ENCODE measurements at places on chromosomes 1 and 21.

DNA sequence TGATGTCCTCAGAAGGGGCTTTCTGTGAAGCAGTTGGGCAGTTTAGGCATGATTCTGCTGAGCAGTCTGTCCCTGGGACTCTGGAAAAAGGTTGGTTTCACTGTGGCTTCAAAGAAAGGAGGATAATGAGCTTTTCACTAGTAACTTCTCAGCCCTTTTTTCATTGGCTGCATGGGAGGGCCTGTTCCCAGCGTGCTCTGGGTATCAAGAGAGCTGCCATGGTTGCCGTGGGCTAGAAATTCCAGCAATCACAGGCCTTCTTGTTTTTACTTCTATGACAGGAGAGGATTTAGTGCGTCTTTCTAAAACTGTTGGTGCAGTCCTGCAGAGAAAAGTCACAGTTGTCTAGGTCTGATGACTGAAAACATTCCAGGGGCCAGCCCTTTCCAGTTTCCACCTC is 7.2 kb downstream of the SZRD1 start:
- DNase-seq, result no peak

DNA sequence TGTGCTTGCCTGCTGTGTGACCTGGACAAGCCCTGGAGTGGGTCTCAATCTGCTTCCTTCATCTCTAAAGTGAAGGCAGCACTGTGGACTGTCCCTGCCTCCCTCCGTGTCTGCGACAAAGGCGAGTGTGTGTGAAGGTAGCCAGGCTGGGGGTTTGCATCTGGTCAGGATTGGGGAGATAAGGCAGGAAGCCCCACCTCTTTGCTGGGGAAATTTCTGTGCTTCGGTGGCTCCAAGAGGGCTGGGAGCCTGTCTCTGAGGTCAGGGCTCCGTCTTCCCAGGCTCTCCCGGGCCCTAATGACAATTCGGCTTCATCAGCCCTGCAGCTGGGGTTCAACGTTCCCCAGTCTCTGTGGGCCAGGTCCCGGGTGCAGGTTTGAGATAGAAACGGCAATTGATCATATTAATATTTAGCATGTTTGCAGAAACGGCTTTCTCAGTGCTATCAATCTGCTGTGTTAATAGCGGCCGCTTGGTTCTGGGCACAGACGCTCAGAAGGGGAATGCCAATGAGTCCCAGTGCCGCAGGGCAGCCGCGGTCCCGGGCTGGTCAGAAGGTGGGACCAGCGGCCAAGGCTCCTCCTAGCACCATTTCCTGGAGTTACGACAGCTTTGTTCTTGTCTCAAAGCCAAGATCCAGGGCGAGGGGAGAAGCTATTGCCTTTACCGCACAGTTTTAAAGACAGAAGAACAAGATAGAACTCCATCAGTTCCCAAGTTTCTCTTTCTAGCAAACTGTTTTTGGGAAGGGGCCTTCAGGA is 105.7 kb downstream of the PRDM16 start:
- no peak for DNase-seq

GRCh38 chr1:206591226-206591625 is 21.0 kb downstream of the EIF2D start:
- DNase-seq, result no peak

DNA sequence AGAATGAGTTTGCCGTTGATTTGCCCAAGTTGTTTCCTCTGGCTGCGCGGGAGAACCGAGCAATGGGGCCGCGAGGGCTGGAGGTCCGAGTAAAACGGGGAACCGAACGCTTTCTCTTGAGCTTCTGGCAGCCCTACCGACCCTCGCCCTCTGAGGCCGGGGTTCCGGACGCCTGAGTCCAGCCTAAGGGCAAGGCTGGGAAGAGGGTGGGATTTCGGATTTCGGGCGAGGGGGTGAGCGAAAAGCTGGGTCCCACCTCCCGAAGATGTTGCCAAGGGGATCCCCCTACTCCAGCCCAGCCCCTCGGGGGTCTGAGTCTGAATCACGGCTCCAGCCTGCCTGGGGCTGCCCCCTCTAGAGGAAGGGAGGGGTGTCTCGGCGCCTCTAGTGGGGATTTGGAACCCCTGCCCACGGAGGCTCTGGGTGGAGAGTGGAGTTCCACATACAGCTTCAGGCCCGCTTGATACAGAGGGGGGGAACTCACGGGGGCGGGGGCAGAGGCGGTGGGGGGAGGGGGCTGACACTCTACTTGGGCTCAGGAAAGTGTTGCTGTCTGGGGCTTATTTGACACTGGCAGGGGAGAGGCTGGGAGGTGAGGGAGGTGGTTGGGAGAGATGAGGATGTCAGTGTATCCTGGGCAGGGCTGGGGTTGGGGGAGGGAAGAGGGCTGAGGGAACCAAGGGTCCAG is 617 bp downstream of the KIRREL1 start:
- DNase-seq, result peak; percentile 65

GRCh38 chr1:184685116-184685515 is 69.5 kb downstream of the EDEM3 start:
- no peak for DNase-seq

- no peak for DNase-seq
Observed at GRCh38 chr1:203632941-203633340, 6.3 kb downstream of the ATP2B4 start.

DNA sequence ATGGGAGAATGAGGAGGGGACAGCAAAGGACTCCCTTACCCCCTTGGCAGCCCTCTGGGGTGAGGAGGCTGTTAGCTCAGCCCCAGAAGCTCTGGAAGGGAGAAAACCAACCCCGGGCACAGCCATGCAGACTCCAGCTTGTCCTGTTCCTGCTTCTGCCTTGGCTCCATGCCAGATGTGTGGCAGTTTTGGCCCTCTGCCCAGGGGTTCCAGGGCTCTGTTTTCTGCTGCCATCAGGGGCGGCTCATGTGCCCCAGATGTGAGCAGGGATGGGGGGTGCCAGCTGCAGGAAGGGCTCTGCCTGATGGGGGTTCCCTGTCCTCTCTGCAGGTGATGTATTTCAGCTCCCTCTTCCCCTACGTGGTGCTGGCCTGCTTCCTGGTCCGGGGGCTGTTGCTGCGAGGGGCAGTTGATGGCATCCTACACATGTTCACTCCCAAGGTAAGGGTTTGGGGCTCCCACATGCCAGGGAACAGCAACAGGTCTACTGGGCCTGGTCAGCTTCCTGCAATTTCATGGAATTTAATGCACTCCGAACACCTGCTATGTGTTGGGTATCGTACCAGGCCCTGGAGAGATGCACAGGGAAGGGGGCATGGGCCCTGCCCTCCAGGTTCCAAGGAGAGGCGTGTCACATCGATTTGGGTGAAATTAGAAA is 26.1 kb downstream of the SLC6A17 start:
- DNase-seq, result no peak

- no peak for DNase-seq
Observed at GRCh38 chr1:225548140-225548857, 104.6 kb downstream of the ENAH start.

GRCh38 chr1:242440757-242441156 is 83.7 kb downstream of the PLD5 start:
- no peak for DNase-seq

DNA sequence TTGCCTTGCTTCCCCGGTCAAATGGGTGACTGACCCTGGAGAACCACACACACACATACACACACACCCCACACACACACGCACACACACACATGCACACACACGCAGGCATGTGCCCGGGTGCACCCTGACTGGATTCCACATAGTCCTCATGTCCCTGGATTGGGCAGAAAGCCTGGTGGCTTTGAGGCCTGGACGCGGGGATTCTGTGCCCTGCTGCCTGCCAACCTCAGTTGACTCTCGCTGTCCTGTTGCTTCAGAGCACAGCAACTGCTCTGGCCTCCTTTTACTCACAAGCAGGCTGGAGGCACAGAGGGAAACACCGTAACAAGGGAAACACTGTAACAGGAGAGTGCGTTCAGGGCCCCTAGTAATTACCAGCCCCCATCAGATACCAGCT is 6.4 kb downstream of the RORC start:
- no peak for DNase-seq

DNA sequence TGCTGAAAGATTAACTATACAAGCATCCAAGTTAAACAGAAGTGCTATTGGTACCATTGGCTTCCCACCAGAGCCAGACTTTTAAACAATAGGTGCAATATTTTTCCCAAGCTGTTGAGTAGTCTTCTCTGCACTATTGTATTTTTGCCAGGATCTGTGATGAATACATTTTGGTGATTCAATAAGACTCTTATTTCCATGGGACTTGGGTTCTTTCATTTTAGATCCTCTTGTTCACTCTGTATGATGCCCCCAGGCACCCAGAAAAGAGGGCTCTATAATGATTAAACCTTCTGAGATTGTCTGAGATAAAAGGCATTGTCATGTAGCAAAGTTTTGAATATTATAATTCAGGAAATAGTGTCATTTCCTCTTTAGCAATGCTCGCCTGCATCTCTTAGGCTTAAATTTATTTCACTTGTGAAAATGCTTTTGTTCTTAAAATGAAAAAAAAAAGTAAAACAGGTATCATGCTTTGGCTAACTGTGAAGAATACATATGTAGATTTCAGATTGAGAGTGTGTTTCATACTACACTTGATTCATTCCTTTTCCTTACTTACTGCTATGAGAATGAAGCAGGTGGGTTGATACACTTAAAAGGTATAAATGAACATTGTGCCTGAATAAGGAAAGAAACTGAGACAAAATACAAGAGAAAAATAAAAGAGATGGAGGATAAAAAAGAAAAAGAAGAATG is 275.0 kb downstream of the HMCN1 start:
- DNase-seq, result no peak

GRCh38 chr1:208855403-208855802 is 611.2 kb upstream of the PLXNA2 start:
- no peak for DNase-seq

- no peak for DNase-seq
Observed at GRCh38 chr1:179247923-179248322, 18.4 kb upstream of the ABL2 start.

GRCh38 chr1:243312952-243313634 is 57.3 kb downstream of the SDCCAG8 start:
- DNase-seq, result no peak

DNA sequence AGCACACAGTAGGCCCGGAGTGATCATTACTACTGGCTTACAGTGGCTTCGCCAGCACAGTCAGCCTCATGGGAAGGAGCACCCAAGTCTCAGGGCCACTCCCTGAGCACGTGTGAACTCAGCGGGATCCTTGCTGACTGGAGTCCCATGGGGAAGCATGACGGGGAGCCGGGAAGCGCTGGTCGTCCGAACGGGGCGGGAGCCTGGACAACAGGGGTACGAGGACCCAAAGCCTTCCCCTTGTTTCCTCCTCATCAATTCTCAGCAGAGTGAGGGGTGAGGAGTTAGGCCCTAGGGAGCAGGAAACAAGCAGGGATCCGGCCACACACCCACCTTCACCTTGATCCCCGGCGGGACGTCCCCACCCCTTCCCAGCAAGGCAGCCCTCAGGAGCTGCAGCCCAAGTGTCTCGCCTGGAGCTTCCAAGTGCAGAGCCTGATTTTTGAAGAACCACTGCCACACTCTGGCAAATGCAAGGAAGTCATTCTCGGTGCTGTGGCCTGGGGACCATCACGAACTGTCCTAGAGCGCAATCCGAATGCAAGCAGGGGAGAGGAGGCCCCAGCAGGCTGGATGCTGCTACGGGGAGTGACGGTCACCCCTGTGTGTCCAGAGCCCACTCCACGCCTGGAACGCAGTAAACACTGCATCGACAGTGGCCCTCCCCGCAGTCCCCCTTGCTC is 35.5 kb downstream of the TOMM20 start:
- DNase-seq, result peak; percentile 93

GRCh38 chr1:169107603-169108208 is 1.2 kb downstream of the ATP1B1 start:
- DNase-seq, result no peak

DNA sequence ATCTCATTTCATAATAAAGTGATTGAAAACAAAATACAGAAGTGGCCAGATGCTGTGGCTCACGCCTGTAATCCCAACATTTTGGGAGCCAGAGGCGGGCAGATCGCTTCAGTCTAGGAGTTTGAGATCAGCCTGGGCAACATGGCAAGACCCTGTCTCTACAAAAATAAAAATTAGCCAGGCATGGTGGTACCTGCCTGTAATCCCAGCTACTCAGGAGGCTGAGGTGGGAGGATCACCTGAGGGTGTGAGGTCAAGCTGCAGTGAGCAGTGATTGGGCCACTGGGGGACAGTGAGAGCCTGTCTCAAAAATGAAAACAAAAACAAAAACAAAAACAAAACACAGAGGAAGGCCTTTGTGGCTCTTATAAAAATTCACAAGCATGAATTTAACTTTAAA is 38.6 kb downstream of the TRIM33 start:
- DNase-seq, result no peak

DNA sequence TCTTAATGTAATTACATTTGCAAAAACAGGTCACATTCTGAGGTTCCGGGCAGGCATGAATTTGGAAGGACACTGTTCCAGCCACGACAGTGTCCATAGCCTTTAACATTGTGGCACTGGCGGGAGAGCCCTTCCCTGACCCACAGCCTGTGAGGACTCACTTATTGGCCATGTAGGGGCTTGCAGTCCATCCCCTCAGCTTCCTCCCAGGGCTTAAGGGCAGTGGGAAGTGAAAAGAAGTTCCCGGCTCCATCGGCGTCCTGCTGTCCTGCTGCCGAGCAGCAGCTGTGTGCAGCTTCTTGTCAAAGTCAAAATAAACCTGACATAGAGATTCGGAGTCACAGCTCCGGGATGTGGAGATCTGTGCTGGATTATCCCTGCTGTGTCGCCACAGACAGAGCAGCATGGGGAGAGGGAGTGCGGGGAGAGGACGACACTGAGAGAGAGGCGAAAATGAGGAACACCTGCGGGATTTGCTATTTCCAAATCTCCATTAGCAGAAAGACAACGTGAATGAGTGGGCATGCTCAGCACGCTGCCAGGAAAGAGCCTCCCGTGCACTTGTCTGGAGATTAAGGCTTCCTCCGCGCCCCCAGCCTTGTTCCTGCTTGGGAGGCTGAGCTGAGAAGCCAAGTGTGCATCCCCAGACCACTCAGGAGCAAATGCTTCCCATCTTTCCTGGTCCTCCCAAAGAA is 260.3 kb downstream of the ASTN1 start:
- peak; percentile 47 for DNase-seq

- peak; percentile 77 for DNase-seq
Observed at GRCh38 chr1:115156826-115157468, 67.6 kb upstream of the TSPAN2 start.

DNA sequence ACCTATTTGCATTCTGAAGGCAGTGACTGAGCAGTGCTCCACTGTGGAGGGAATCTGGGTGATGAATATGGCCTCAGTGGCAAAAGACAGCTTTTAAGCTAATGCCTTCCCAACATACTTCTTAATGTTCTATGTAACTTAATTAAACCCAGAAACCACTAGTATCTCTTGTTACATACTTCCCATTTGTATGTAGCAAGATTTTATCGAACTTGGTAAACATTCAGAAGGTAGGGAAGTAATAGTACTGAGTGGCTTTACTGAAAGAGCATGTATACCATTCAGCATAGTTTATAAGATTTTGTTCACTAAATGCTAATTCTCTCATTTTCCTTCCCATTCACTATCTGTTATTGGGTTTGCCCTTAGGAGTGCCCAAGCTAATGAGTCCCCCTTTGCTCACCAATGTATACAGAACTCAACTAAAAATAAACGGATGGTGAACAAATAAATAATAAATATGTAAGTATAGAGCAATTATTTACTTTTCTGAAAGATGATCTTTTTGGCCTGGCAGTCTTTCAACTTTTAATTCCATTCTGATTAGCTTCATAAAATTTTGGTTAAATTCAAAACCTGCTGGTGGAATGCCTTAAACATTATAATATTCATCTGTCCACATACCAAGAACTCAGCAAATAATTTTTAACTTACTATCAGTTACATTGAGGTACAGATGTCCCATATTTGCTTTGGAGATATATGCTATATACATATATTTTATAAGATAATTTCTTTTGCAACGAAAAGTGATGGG is 204.4 kb downstream of the APP start:
- DNase-seq, result no peak
